Glutamatergic neuron (in vitro differentiated cells): ENCODE measurements at places on chromosomes 4 and X.
A peak's percentile ranks its signal among the peaks of the same experiment; 100 is the strongest.

DNA sequence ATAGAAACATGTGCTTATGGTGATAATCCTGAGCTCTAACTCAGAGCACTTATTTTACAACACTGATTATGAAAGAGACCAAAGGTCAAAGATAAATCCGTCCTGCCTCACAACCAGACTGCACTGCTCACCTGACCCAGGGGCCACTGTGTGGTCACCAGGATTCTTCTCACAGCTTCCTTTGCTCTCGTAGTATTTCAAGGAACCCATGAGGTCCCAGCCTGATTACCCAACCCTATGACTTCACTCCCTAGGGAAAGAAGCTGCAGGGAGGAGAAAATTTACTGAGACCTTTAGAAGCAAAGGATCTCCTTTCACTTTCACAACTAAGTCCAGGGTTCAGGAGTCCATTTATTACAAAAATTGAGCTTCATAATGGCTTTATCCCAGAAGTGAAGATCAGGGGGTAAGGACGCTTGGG lies 9.6 kb downstream of the SLC25A5 start:
- no peaks in the 10 kb centered on the region for H3K36me3 ChIP-seq
- H3K4me1 ChIP-seq: no peaks in the 10 kb centered on the region
- no peak for DNase-seq
- no peak overlapping the region for H3K27ac ChIP-seq
- no peak overlapping the region for H3K4me3 ChIP-seq

GRCh38 chr4:147138171-147138570 lies 192.5 kb upstream of the TTC29 start:
- H3K4me3 ChIP-seq: no peak overlapping the region
- no peak overlapping the region for H3K27ac ChIP-seq
- H3K4me1 ChIP-seq: peaks cover 8% of the 10 kb centered on the region

DNA sequence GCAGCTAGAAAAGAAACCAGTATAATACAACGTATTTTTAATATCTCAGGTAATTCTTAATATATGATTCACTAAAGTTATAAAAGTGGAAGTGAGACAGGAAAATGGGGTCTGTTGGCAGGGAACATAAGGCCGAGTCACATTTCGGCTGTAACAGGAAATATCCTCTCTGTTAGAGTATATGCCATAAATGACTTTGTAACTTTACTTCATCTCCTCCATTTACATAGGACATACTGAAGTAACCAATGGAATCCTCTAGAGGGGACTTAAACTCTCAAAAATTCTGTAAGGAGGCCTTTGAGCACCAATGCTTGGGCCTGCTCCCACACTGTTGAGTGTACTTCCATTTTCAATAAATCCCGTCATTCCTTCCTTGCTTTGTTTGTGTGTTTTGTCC lies 71.3 kb downstream of the ANKRD17 start:
- peaks cover 1% of the 10 kb centered on the region for H3K4me1 ChIP-seq
- no peak overlapping the region for H3K27ac ChIP-seq
- H3K4me3 ChIP-seq: no peak overlapping the region
- H3K36me3 ChIP-seq: no peaks in the 10 kb centered on the region

GRCh38 chr4:52019936-52020657 lies at the start of gene LRRC66:
Gene LRRC66 (minus strand): TSS chr4:52020363. CDS start chr4:52017613, 2,750 bp downstream.
- DNase-seq: no peak
- H3K27ac ChIP-seq: no peak within 1 kb of the TSS
- no peaks in the 10 kb centered on the region for H3K36me3 ChIP-seq
- peaks cover 2% of the 10 kb centered on the region for H3K4me1 ChIP-seq
- H3K27me3 ChIP-seq: no peaks in the 10 kb centered on the region

GRCh38 chr4:128690011-128690410 lies 119.5 kb upstream of the JADE1 start:
- no peaks in the 10 kb centered on the region for H3K36me3 ChIP-seq
- H3K27me3 ChIP-seq: peaks cover 2% of the 10 kb centered on the region
- no peak overlapping the region for H3K4me3 ChIP-seq
- DNase-seq: no peak
- no peaks in the 10 kb centered on the region for H3K4me1 ChIP-seq

DNA sequence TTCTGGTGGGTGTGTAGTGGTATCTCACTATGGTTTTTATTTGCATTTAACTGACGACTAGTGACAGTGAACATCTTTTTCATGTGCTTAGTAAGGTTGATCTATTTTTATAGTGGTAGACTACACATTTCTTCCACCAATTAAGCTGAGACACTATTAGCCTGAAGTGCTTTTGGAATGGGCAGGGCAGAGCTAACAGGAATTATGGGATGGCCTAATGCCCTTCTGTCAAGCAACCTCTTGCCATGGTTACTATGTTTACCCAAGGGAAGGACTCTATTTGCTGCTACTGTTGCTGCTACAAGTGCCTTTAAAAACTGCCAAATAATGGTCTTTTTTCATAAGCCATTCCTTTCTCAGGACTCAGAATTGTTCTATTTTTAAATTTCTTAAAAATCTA lies 676.7 kb upstream of the ACTRT1 start:
- no peaks in the 10 kb centered on the region for H3K27me3 ChIP-seq
- H3K4me3 ChIP-seq: no peak overlapping the region
- no peak overlapping the region for H3K27ac ChIP-seq

GRCh38 chrX:94743478-94743877 lies 1069.5 kb downstream of the FAM133A start:
- H3K36me3 ChIP-seq: no peaks in the 10 kb centered on the region
- no peak overlapping the region for H3K4me3 ChIP-seq
- no peak for DNase-seq

- H3K4me3 ChIP-seq: no peak overlapping the region
- H3K27ac ChIP-seq: no peak overlapping the region
- no peaks in the 10 kb centered on the region for H3K36me3 ChIP-seq
- peaks cover 13% of the 10 kb centered on the region for H3K4me1 ChIP-seq
- no peak for DNase-seq
These were observed 33.4 kb upstream of the GPR101 start for GRCh38 chrX:137067147-137067546.

GRCh38 chr4:9901257-9901656 lies 119.8 kb downstream of the DRD5 start:
- no peak overlapping the region for H3K27ac ChIP-seq
- H3K4me3 ChIP-seq: no peak overlapping the region
- no peaks in the 10 kb centered on the region for H3K27me3 ChIP-seq
- no peaks in the 10 kb centered on the region for H3K4me1 ChIP-seq
- no peak for DNase-seq

DNA sequence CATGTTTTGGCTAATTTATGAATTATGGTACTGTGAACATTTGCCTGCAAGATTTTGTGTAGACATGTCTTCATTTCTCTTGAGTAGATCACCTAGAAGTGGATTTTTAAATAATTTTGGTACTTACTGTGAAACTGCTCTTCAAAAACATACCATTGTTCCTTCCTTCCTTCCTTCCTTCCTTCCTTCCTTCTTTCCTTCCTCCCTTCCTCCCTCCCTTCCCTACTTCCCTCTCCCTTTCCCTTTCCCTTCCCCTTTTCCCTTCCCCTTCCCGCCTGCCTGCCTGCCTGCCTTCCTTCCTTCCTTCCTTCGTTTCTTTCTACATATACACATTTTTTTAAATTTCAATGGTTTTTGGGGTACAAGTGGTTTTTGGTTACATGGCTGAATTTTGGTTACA lies 63.4 kb downstream of the HTT start:
- no peaks in the 10 kb centered on the region for H3K36me3 ChIP-seq
- no peak for DNase-seq
- H3K27me3 ChIP-seq: no peaks in the 10 kb centered on the region
- no peak overlapping the region for H3K4me3 ChIP-seq
- H3K4me1 ChIP-seq: no peaks in the 10 kb centered on the region
- H3K27ac ChIP-seq: no peak overlapping the region

- no peaks in the 10 kb centered on the region for H3K4me1 ChIP-seq
- H3K4me3 ChIP-seq: no peak overlapping the region
- no peak overlapping the region for H3K27ac ChIP-seq
These were observed 13.8 kb upstream of the SMS start for GRCh38 chrX:21926527-21927278.

DNA sequence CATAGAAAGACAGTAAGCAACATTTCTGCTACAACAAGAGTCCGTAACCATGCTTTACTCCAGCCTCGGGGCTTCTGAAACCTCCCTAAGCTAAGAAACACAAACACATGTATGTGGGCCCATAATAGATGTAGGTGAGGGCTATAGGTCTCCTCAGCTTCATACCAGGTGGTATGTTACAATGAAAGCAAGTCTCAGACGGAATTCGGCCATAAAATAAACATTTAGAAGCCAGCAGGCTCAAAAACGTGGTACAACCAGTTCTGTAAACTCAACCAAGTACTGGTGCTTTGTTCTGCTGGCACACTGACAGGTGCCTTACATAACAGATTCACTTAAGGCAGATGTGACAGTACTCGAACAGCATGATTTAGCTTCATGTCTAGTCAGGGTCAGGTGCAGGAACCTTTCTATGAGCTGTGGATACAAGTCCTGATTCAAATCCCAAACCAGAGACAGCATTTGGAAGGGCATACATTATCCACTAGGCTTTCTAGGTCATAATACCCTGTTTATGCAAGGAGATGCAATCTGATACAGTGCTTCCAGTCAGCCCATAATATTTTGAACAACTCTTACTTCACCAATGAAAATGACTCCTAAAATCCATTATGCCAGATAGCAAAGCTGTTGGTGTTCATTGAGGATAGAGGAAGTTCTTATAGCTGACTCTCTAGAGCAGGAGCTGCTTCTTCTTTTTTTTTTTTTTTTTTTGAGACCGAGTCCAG lies 113.8 kb upstream of the ENPP6 start:
- no peaks in the 10 kb centered on the region for H3K36me3 ChIP-seq
- DNase-seq: no peak
- H3K4me1 ChIP-seq: no peaks in the 10 kb centered on the region
- H3K27ac ChIP-seq: no peak overlapping the region
- no peak overlapping the region for H3K4me3 ChIP-seq

DNA sequence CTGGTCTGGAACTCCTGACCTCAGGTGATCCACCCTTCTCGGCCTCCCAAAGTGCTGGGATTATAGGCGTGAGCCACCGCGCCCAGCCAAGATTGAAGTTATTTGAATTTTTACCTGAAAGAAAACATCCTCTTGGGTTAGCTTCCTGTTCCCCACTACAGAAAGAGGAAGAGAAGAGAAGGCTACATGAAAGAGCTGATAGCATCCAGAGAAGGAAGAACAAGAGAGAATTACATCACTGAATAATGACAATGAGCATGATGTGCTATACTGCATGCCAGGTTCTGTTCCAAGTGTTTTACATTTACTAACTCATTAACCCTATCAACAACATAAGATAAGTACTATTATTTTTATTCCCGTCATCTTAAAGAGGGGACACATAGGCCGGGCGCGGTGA lies 11.5 kb upstream of the TBC1D1 start:
- H3K36me3 ChIP-seq: no peaks in the 10 kb centered on the region
- no peak overlapping the region for H3K27ac ChIP-seq
- no peaks in the 10 kb centered on the region for H3K27me3 ChIP-seq
- no peaks in the 10 kb centered on the region for H3K4me1 ChIP-seq
- DNase-seq: no peak

DNA sequence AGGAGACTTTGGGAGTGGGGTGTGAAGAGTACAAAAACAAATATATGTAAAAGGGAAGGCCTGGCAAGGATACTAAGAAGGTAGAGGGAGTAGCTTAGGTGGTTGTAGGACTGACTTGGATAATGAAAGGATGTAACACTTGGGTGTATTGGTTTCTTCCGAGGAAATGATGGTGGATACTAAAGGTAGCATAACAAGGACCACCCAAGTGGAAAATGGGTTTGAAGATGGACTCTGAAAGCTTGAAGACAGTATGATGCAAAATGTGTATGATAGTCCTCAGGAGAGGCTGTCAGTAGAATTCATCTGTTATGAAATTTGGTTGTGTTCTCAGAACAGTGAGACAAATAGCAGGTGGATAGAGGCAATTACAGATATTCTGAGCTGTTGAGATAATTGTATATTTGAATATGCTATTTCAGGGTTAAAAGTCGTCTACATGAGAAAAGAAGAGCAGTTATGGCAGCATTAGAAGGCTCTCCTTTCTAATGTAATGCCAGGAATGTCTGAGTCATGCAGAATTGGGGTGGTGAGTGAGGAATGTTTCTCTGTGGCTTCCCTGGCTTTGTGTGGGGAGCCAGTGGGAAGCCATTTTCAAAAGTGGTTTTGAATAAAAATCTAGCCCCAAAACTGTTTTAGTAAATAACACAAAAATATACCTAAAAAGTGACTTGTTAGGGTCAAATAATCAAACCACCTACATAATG lies 75.6 kb downstream of the FHIP1A start:
- no peaks in the 10 kb centered on the region for H3K27me3 ChIP-seq
- DNase-seq: no peak
- H3K4me1 ChIP-seq: no peaks in the 10 kb centered on the region
- no peak overlapping the region for H3K27ac ChIP-seq
- no peak overlapping the region for H3K4me3 ChIP-seq

- DNase-seq: no peak
- no peaks in the 10 kb centered on the region for H3K27me3 ChIP-seq
- H3K4me1 ChIP-seq: no peaks in the 10 kb centered on the region
- H3K4me3 ChIP-seq: no peak overlapping the region
- no peaks in the 10 kb centered on the region for H3K36me3 ChIP-seq
- H3K27ac ChIP-seq: no peak overlapping the region
These were observed 33.7 kb downstream of the PRPS2 start for GRCh38 chrX:12824944-12825343.

DNA sequence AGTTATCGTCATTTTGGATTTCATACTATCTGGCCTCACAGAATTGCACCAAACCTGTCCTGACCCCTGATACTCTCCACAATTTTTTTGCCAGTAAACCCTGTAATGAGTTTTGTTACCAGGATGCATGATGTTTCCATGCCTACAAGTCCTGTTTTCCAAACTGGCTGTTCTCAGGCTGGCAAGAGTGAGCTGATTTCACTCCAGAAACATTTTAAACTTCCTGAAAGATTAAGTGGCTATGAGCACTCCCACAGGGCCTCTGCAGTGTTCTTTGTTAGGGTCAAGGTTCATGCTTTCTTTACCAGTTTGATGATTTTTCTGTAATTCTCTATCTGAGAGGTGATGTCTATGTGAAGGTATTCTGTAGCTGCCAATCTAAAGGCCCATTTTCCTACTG lies 31.7 kb upstream of the PDLIM3 start:
- H3K36me3 ChIP-seq: peaks cover 4% of the 10 kb centered on the region
- H3K4me3 ChIP-seq: peak overlapping the region; percentile 40
- H3K27ac ChIP-seq: peak overlapping the region; percentile 60
- H3K27me3 ChIP-seq: peaks cover 7% of the 10 kb centered on the region

- no peaks in the 10 kb centered on the region for H3K4me1 ChIP-seq
- no peak for DNase-seq
- H3K27me3 ChIP-seq: no peaks in the 10 kb centered on the region
- no peak overlapping the region for H3K4me3 ChIP-seq
These were observed 22.4 kb upstream of the ARMCX4 start for GRCh38 chrX:101462892-101463291.

DNA sequence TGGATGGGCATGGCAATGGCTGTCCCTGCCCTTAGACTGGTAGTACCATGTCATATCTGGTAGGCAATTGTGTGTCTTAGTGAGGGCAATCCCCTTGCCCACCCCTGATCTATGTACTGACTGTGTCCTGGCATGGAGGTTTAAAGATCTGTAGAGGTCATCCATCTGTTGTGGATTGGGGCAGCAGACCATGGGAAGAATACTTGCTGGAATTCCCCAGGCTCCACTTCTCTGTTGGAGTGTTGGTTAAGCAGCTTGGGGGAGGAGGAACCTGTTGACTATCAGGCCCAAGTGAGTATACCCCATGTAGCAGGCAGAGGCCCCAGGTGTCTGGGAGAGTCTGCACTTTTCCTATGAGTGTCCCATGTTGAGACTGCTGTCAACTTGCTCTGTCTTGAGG lies 246.7 kb upstream of the DIPK2B start:
- no peaks in the 10 kb centered on the region for H3K4me1 ChIP-seq
- DNase-seq: no peak
- H3K4me3 ChIP-seq: no peak overlapping the region
- H3K27me3 ChIP-seq: peaks cover 2% of the 10 kb centered on the region
- no peak overlapping the region for H3K27ac ChIP-seq
- no peaks in the 10 kb centered on the region for H3K36me3 ChIP-seq
